Cardiac ventricle fibroblast (primary cell): ENCODE measurements at places on chromosomes 4 and X. TPM values are rescaled to one million over a fixed set of nuclear protein-coding genes. Genes with fewer than 3 reads are reported as not detected.

KLKB1 gene
- total RNA-seq = 0.24 and 0.31 TPM in 2 replicates

TSPYL2 gene
- total RNA-seq = 14.5 and 15.4 TPM in 2 replicates

GYPB gene
- total RNA-seq = not detected in 2 replicates

CCSER1 gene
- not detected in 2 replicates for total RNA-seq

MSX1 gene
- 2.1 and 2.8 TPM in 2 replicates for total RNA-seq

BST1 gene
- total RNA-seq = 4.9 and 9.5 TPM in 2 replicates

SLC25A5 gene
- 164 and 177 TPM in 2 replicates for total RNA-seq

CCNA2 gene
- total RNA-seq = 3.0 and 6.1 TPM in 2 replicates

SHROOM4 gene
- 2.5 and 3.2 TPM in 2 replicates for total RNA-seq

PPBP gene
- total RNA-seq = not detected in 2 replicates

ETDB gene
- total RNA-seq = not detected in 2 replicates

ZFX gene
- 25.0 and 31.1 TPM in 2 replicates for total RNA-seq

ADH1B gene
- total RNA-seq = 632 and 682 TPM in 2 replicates

SASH3 gene
- total RNA-seq = not detected in 2 replicates

TAF7L gene
- 0.05 TPM in 1 of 2 replicates, not detected in the other for total RNA-seq
